Kidney (tissue), 22 donors: ENCODE measurements at places on chromosomes 16 and 17.

DNA sequence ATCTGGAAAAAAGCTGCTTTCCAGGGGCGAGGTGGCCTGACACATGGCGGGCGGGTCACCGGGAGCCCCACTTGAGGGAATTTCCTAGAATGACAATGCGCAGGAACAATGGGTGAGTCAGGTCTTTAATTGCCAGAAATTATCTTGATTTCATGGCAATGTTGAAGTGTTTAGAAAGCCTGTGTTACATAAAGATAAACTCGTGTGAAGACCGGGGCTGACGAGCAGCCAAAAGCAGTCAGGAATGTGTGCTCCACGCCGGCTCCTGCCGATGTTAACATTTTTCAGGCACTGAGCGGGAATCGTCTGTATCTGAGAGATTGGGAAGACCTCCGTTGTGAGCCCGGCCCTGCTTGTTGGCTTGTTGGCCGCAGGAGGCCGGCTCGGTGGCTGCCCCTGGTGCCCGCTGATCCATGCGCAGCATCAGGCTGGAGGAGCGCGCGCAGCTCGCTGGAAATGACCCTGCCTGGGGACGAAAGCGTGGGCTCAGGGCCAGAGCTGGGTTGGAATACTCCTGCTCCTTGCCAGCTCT, 353.1 kb downstream of the FOXL1 start:
- DNase-seq, result peak; percentile 53

DNA sequence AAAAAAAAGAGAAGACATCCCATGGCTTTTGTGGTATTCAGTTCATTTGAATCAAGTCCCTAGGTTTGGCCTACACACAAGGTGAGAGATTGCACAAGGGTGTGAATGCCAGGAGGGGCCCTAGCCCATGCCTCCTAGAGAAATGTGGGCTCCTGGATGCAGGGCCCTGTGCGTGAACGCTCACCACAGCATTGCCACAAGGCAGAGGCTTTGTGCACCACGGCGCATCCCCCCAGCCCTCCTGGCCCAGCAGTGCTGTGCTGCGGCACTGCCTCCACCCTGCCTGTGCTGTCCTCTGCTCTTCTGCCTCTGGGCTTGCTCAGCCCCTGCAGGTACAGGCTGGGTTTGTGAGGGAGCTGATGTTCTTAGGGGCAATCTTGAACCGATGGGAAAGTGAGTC, 80.9 kb upstream of the MED9 start:
- no peak for DNase-seq

DNA sequence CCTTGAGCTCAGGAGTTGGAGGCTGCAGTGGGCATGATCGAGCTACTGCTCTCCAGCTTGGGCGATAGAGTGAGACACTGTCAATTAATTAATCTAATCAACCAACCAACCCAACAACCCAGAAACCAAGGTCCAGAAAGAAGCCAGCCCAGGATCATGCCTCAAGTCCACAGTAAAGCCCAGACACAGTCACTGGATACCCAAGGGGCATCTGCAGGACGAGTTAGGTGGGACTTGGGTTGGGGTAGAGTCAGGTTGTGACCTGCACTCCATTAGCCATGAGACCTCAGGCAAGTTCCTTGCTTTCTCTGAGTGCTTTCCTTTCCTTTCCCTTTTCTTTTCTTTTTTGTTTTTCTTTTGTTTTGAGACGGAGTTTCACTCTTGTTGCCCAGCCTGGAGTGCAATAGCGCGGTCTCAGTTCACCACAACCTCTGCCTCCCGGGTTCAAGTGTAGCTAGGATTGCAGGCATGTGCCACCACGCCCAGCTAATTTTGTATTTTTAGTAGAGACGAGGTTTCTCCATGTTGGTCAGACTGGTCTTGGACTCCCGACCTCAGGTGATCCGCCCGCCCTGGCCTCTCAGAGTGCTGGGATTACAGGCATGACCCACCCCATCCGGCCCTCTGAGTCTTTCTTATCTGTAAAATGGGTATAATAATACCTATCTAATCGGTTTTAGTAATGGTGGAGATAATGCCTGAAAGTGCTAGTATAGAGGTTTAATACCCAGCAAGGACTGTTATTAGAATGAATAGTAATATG, 3.5 kb upstream of the HSD17B1 start:
- DNase-seq, result no peak

DNA sequence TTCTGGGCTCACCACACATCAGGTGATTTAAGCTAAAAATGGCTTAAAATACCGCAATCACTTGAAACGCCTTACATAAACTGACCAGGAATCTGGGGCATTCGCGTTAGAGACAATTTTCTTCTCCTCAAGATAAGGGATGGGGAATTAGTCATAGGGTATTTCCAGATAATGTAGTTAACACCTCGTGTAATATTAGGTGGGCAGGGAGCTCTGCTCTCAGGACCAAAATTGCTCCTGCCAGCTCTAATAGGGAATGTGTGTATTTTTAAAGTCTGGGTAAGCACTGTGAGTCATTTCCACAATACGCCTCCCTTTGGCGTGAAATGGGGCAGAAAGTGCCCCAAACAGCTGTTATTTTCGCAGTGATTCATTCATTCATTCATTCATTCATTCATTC, 408.6 kb downstream of the MAF start:
- DNase-seq, result no peak

DNA sequence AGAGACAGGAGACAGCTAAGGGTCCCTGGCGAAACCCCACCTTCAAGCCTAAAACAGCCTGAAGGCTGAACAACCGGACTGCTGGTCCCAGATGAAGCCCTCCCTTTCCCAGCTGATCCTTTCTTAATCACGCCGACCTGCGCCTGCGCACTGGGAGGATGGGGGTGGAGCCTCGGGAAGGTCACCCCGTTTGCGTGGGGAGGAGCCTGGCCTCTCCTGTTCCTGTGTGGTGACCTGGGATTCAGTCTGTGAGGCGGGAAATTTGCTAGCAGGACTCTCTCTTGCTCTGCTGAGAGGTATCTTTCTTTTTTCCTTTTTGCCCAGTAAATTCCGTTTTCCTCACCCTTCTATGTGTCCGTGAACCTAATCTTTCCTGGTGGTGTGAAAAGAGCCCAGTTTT, 9.6 kb downstream of the FAM20A start:
- DNase-seq, result peak; percentile 25

- no peak for DNase-seq
Observed at GRCh38 chr16:71460236-71460635, 1.8 kb downstream of the ZNF23 start.

DNA sequence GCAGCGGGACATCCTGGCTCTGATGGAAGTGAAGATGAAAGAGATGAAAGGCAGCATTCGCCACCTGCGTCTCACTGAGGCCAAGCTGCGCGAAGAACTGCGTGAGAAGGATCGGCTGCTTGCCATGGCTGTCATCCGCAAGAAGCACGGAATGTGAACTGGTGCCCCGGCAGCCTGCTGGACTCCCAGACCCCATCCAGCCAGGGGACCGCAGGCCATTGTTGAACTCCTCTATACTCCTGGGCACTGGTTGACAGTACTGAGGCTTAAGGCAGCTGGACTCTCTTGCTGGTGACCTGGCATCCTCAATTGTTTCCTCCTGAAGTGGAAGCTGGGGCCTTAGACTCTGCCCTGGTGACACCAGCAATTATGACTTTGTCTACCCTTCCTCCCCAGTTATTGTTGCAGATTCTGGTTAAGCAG, 1.2 kb downstream of the THAP11 start:
- DNase-seq, result no peak

DNA sequence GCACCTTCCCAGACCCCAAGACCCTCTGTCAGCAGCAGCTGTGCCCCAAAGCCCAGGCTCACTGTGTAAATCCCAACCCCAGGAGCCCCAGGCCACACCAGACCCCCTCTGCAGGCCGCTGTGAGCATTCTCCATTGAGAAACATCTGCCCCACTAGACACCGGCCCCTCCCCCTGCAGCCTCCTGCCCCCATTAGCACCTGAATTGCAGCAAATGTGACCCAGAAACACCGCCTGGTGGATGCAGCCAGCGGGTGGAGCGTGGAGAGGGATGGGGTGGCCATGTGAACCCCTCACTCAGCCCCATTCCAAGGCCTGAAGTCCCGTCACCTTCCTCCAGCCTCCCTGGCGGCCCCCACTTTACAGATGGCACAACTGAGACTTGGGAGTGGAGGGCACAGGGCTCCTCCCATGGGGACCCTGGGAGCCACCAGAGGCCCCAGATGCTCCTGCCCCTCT, 2.2 kb downstream of the UBALD1 start:
- no peak for DNase-seq

- DNase-seq, result peak; percentile 76
Observed at GRCh38 chr17:10295728-10296343, 77.0 kb downstream of the MYH13 start.

- DNase-seq, result peak; percentile 46
Observed at GRCh38 chr17:73820686-73821448, 176.6 kb upstream of the SDK2 start.

GRCh38 chr17:43530288-43531081, 15.7 kb downstream of the ETV4 start:
- peak; percentile 100 for DNase-seq

DNA sequence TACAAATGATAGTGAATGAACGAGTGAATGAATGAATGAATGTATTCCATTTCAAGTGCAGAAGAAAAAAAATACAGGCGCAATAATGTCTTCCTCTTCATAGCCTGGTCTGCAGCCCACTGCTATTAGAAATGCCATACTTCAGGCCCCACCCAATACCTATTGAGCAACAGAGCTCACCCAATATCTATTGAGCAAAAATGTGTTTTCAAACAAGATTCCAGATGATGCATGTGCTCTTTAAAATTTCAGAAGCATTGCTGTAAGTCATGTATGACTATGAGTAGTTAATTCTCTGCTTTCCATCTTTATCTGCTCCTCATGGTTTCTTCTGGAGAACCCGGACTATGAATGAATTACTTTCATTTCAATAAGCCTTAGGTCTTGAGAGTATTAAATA, 308.2 kb downstream of the XYLT1 start:
- DNase-seq, result no peak
